ENCODE measurements at places on chromosomes 2 and 18.

GRCh38 chr18:7237673-7238272, 6.9 kb downstream of the LRRC30 start:
- DNase-seq: no peak

DNA sequence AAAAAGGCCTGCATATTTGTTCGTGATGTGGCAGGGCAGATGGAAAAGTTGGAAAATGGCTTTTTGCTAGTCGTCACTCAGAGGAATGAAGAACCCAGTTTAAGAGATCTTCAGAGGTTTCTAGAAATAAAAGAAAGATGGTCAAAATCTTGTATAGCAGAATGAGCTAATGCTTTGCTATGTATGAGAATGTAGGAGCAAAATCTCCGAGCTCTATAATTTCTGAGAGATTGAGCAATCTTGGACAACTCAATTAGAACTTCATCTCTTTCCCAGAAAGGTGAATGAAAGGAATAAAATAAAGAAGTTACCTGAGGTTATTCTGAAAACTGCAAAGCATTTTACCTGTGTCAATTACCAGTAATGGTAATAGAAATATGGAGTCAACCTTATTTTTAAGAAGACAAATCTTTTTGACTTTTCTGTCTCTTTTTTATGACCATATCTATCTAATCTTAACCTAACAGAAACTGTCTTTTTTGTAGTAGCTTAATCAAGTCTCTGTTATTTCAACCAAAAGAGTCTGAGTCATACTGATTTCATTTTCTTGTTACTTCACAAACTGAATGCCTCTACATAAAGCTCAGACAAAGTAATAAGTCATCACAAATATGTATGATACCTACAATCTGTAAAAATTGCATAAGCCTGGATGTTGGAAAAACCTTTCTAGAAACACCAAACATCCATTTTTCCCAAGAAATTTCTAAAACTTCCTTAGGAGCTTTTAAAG, 32.5 kb downstream of the CCDC68 start:
- peak; percentile 31 for DNase-seq

GRCh38 chr2:11842336-11842735, 95.9 kb downstream of the LPIN1 start:
- no peak for DNase-seq

GRCh38 chr2:219198974-219199373, 7.6 kb upstream of the ZFAND2B start:
- no peak for DNase-seq

GRCh38 chr2:174717916-174718315, 46.4 kb downstream of the CHRNA1 start:
- no peak for DNase-seq

GRCh38 chr2:163649080-163649479, 86.7 kb downstream of the FIGN start:
- DNase-seq: peak; percentile 21

- DNase-seq: no peak
Measured at GRCh38 chr18:63192885-63193349, 126.7 kb downstream of the BCL2 start.

DNA sequence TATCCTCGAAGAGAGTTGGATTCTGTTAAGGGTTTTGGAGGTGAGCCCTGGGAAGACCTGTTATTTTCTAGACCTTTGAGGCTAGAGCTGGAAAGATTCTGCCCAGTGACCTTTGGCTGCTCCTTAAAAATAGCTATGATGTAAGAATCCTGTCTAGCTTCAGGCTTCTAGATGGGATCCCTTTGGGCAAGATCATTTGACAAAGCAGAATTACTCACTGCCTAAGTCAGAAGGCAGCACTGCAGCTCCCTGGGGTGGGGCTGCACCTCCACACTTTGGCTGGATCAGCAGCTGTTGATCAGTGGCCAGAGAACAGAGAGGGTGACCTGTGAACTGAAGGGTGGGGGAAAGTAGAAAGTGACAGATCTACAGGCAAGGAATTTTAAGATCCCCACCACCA, 103.8 kb downstream of the ASAP2 start:
- DNase-seq: peak; percentile 91

- peak; percentile 6 for DNase-seq
Measured at GRCh38 chr2:212520340-212520739, 18.3 kb downstream of the ERBB4 start.

GRCh38 chr2:38539086-38539485, 63.6 kb downstream of the HNRNPLL start:
- no peak for DNase-seq

DNA sequence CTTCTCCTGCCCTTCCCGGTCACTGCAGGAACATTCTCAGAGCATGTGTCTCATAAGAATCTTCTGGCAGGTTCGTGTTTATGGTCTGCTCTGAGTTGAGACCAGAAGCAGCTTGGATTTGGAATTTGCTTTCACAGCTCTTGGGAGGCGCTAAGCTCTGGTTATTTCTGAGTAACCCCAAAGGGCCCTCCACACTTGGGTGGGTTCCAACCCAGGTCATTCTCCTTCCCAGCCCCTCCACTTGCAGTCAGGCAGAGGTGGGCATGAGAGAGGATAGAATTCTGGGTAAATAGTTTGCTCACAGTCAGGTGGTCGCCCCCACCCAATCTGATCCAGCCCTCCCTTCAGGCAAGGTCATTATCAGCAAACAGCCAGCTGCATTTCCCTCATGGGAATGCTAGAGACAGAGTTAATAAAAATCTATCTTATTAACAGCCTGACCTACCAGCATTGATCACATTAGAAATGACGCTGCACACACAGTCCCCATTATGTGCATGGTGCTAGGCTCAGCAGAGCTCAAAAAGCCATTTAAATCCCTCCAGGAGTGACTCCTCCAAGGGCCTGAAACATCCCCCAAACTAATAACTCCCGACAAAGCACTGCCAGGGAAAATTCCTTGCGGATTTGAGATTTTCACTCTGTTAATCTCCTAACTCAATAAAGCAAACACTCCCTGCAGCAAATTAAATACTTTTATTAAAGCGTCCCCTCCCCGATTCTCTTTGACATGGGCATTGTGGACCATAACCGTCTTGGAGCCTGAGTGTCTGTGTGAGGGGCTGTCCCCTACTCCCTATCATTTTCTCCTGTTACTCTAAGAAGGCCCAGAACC, 61.9 kb downstream of the SLC4A5 start:
- DNase-seq: no peak

- DNase-seq: peak; percentile 71
Measured at GRCh38 chr2:44981714-44982108, 27.5 kb downstream of the SIX2 start.

DNA sequence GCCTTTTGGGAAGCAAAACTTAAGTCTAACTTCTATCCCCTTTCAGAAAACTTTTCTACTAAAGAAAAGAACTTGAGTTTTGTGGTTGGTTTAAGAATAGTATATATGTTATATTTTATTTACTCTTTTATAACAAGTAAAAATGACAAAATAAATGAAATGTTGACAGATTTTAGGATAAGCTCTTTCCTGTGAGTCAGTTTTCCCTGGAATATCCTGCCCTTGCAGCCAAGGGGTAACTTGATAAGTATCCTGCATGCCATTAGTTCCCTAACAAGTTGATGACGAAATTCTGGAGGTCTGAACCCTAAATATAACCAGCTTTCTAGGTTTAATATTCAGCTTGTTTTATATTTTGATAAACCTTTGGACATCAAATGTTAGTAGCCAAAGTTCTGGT, 7.3 kb upstream of the HTR2B start:
- peak; percentile 78 for DNase-seq

GRCh38 chr2:162021516-162022058, 52.4 kb downstream of the DPP4 start:
- no peak for DNase-seq

- no peak for DNase-seq
Measured at GRCh38 chr2:148603562-148603920, 41.0 kb upstream of the EPC2 start.

DNA sequence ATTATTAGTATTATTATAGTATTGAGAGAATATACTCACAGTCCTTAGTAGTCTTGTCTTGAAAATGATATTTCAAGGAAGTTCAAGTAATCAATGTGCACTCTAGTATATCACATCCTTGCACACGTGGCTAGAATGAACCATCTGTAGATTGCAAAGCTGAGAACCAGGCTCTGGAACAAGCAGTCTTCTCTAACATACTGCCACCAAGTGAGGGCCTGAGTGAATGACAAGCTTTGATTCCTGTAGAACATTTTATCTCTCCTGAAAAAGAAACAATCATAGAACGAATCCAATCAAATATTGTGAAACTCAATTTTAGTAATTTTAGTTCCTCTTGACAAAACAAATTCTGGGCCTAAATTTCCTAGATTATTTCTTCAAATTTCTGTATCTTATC, 55.3 kb upstream of the SULT1C3 start:
- DNase-seq: peak; percentile 18

DNA sequence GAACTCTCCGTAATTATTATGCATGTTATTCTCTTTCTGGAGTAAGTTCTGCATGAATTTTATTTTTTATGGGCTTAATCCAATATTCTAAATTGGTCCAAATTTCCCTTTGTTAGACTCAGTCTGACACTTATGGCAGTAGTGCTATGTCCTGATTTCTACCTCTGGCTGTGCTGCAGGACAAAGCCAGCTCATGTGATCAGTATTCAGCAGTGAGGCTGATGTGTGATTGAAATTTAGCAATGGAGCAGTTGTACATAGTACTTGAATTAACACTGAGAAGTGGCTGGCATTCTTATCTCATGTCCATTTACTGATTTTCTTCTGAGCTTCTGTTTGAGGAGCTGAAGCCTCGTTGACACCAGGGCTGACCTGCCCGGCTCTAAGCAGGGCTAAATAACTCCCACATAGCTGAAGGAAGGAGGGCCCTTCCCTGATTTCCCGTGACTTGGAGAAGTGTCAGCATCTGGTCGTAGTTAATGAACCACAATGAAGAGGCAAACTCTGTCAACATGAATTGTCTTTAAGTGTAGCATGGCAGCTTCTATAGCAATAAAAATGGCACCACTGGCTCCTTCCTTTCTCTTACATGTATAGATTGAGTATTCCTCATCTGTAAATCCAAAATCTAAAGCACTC, 159.0 kb upstream of the RASGRP3 start:
- peak; percentile 48 for DNase-seq

DNA sequence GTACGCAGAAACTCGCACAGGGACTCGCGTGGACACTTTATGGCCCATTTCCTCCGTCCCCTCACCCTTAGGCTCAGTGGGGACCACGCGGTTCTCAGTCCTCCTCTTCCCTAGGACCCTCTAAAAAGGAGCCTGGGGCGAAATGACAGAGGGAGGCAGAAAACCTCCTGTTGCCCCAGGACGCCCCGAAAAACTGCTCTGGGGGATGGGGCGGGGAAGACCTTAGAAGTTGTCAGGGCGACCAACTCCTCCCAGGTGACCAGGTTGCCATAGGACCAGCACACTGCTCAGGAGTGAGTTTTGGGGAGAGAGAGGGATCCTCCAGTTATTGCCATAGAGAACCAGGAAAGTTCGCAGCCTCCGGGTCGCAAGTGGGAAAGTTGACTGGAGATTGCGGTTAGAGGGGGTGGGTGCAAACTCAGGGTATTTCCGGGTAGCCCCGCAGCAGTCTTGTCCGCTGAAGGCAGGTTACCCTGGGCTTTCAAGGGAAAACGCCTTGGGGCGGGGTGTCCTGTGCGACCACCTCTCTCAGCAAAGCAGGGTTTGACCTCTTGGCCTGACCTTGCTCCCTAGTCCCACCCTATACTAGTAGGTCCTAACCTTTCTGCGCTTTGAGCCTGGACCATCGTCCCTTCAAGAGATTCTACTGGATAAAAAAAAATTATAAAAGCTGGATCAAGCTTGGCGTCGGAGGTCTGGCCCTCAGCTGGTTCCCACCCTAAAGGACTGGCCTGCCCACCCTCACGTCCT, 7.8 kb upstream of the PAX3 start:
- DNase-seq: no peak

- no peak for DNase-seq
Measured at GRCh38 chr2:102975996-102976975, 214.5 kb downstream of the TMEM182 start.

DNA sequence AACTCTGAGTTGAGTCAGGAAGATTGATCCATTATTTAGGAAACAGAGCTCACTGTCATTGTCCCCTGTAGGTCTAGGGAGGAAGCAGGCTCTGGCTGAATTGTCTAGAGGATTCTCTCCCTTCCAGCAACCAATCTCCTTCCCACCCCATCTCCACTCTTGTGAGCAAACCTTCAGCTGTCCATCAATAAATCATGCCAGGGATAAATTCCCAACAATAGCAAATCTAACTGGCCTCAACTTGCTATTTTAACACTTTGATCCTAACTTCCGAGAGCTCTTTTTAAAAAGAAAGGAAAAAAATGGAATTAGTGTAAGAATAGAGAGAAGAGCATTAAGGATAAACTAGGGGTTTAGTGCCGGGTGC, 53.5 kb downstream of the ATP8B1 start:
- no peak for DNase-seq

- DNase-seq: no peak
Measured at GRCh38 chr2:148967056-148967455, 71.4 kb upstream of the LYPD6B start.

DNA sequence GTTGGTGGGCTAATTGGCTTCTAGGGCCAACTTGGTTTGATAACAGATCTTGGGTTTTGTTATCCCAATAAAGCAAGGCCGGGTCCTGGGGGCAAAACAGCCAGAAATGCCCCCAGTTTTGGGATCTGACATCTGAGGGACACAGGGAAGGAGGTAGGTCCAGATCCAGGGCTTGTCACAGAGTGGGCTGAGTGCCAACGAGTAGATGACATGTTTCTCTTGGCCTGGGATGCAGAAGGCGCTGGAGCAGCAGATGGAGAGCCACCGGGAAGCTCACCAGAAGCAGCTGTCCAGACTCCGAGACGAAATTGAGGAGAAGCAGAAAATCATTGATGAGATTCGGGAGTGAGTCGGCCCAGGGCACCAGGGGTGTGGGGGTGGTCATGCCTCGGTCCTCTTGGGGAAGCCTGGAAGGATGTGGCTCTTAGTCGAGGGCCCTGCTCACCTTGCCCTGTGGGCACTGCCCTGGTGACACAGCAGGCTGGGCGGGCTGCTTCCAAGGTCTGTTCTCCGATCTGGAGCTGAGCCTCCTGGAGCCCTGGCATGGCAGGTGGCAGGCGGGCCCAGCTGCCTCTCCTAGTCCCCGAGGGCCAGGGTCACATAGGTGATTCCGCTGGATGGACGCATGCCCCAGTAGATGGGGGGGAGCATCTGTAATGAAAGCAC, 40.2 kb upstream of the LYPD6B start:
- no peak for DNase-seq

- peak; percentile 68 for DNase-seq
Measured at GRCh38 chr18:57789090-57789489, 14.0 kb downstream of the ATP8B1 start.

All from EH (cell line).